ENCODE measurements at places on chromosomes 3 and 15.
A peak's percentile ranks its signal among the peaks of the same experiment; 100 is the strongest.

GRCh38 chr15:49045751-49046219 is 461 bp downstream of the SECISBP2L start:
- DNase-seq, result peak; percentile 71

DNA sequence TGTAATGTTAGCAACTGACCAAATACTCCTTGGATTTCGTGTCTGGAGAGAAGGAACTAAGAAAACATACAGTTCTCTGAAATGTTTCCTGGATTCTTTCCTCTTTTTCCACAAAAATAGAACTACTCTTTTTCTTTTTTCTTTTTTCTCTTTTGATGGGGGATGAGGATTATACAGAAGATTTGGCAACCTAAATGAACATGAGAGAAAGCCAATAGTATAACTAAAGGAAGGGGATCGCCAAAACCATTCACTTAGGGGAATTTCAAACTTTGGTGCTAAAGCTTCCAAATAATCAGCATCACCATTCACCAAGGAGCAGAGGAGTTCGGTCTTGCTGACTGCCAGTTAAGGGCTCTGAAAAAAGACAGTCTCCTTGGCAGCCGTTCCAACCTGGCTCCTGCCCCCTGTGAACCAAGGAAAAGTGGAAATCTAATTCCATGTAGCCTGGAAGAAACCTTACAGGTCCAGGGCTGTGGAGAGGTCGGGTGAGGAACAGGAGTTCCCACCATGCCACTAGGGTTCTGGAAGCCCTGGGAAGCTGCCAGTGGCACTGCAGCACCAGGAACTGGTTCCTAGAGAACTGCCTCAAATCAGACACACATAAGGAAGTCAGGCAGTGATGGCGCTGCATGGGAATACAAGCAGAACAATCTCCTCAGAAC is 176.9 kb downstream of the TNIK start:
- DNase-seq, result no peak

DNA sequence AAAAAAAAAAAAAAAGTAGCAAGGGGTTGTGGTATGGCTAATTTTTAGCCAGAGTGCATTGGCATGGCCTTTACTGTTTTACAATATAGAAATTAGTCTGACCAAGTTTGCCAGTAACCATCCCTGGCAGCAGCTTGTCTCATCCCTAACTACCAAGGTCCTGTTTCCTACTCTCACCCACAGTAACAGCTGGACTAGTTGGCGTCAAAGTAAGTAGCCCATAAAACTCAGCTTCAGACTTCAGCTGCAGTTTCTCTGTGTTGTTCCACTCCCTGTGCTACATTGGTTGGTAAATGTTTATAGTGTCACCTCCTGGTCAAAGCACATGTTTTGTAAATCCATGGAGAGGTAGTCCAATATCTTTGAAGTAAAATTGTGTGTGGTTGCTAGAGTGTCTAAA is 691.3 kb downstream of the ZPLD1 start:
- DNase-seq, result peak; percentile 8

DNA sequence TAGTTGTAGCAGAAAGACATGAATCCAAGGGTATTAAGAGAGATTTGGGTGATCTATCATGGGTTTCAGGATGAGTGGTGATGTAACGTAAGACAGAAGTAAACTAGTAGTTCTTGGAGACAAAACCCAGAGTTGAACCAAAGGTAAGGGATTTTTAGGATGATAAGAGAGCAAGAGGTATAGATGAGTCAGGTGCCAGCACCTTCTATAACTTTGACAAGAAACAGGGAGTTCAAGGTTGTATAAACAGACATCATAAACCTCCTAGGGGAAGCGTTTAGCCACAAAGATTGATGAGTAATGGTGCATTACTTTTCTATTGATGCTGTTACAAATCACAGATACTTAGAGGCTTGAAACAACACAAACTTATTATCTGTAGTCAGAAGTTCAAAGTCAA is 447.3 kb upstream of the ARHGEF26 start:
- no peak for DNase-seq

DNA sequence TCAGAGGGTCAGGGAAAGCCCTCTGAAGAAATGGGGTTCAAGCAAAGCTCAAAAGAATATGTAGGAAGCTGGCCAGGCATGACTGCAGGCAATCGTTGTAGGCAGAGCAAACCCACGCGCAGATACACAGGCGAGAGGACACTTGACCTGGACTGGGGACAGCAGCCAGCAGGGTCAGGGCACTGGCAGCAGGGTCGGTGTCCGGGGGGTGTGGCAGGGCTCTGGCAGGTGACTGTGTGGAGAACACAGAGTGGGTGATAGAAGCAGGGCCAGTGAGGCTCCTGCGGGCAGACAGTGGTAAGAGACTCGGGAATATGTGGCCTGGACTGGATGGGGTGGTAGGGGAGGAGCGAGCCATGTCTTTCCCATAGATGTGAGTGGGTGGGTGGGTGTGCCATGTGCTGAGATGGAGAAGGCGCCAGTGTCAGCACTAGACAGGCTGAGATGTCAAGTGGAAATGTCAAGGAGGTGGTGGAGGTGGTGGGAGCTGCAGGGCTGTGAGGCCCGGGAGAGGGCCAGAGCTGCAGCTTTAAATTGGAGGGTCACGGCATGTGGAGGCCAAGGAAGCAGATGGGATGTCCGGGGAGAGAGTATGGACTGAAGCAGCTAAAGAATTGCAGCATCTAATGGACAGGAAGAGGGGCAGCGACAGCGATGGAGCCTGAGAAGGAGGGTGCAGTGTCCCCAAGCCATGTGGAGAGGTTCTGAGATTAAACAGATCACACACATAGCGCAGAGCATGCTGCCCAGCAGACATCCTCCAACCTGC is 13.4 kb downstream of the TMEM43 start:
- DNase-seq, result no peak

- DNase-seq, result no peak
Observed at GRCh38 chr3:126519506-126520455, 2.2 kb upstream of the UROC1 start.

DNA sequence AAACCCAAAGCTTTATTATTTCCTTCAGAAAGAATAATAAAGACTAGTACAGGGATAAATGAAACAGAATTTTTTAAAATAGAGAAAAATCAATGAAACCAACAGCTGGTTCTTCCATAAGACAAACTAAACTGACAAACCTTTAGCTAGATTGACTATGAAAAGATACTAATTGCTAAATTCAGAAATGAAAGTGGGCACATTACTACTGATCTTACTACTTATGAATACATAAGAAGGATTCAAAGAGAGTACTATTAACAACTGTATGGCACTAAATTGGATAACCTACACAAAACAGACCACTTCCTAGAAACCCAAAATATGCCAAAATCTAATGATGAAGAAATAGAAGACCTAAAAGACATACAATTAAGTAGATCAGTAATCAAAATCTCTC is 278.2 kb downstream of the ISL2 start:
- no peak for DNase-seq

DNA sequence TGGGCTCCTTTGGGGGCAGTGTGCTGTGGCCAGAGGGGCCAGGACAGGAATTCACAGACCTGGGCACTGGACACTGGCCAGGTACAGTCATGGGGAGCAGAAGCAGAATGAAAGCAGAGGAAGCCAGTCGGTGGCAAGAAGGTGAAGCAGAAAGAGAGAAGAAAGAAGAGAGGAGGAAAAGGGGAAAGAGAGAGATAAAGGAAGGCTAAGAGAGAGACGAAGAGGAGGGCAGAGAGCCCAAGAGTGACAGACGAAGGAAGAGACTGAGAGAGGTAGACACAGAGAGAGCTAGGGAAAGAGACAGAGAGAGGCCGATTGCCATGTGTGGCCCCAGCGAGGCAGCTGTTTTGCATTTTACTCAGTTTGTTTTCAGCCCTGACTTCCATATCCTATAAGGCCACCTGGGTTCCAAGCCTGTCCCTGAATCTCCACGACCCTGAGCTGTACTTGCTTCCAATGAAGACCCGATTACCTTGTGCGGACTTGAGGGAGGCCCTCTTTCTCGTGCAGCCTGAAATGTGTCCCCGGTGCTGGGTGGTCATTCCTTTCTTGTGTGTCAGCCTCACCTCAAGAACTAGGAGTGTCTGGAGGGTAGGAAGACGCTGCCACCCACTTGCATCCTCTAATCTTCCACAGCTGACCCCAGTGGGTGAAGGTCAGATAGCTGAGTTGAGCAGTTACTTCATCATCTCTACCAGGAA is 73.9 kb downstream of the LSM3 start:
- DNase-seq, result no peak

DNA sequence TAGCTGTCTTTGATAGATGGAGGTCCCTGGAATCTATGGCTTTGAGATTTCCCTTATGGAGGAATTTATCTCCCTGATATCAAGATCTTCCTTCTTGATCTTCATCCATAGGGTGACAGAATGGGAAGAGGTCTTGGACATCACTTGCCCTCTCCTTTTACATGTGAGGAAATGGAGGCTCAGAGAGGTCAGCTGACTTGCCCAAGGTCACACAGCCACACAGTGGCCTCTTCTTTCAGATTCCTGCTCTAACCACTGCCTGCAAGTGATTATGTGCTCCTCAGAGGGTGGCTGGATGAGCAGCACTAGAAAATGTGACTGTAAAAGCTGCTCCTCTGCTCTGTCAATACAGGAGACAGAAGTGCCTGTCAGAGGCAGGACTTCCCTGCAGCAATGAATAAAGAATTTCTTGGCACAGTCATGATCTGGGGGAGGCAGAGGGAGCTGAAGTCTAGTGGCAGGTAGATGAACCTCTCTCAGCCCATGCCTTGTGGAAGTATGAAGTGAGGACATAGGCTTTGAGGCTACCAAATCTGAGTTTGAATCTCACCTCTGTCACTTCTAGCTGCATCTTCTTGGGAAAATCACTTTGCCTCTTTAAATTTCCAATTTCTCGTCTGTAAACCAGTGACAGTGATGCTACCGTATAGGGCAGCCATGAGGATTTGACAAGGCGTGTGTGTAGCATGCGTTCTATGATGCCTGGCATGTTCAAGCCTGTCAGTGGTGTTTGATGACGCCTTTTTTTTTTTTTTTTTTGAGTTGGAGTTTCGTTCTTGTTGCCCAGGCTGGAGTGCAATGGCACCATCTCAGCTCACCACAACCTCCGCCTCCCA is 12.0 kb downstream of the SSUH2 start:
- DNase-seq, result no peak

DNA sequence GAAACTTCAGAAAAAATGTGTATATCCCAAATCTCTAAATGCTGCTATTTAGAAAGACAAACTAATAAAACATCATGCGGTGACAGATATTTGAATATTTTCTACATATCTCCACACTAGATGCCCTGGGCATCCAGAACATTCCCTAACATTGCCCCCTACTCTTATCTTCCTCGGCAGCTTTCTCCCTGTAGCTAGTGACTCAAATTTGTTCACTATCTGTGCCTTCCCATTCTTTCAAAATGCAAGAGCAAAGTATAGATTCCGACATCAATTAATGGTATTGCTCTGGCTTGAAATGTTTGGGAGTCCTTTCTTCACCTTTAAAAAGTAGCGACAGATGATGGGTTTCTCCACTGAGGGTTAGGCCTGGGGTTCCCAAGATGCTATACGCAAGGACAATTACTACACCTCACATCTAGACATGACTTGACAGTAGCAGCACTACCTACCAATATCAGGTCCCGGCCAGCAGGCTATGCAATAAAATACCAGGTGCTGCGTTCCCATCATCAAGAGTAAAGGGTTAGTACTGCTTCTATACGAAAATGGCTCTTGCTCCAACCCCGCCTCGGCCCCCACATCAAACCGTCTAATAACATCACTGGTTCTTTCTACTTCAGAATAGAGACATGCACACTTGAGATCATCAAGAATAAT is 631 bp downstream of the UBR1 start:
- DNase-seq, result no peak

DNA sequence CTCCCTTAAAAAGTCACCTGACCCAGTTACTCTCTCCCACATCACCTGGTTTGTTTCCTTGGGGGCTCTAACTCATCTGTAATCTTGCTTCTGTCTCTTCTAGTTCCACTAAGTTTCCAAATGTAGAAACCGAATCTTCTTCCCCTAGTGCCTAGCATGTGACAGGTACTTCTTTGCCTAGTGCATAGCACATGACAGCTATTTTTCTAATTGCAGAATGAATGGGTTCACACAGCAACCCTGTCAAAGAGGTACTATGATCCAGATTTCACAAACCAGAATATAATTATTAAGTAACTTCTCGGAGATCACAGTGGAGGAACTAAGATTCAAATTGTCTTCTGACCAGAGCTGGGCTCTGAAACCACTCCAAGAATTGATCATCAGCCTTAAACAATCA is 7.4 kb downstream of the DPH3 start:
- DNase-seq, result no peak

DNA sequence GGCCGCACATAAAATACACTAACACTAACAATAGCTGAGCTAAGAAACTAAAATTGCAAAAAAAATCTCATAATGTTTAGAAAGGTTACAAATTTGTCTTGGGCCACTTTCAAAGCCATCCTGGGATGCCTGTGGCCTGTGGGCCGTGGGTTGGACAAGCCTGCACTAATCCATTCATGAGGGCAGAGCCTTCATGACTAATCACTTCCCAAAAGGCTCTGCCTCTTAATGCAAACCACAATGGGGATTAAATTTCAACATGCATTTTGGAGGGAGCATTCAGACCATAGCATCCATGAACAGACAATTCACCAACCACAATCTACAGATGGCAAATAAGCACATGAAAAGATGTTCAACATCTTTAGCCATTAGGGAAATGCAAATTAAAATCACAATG is 128.2 kb downstream of the SUCLG2 start:
- DNase-seq, result no peak

GRCh38 chr15:95972041-95972553 is 358.4 kb upstream of the NR2F2 start:
- DNase-seq, result peak; percentile 47

GRCh38 chr15:75753145-75753544 is 40.5 kb upstream of the CSPG4 start:
- DNase-seq, result no peak

DNA sequence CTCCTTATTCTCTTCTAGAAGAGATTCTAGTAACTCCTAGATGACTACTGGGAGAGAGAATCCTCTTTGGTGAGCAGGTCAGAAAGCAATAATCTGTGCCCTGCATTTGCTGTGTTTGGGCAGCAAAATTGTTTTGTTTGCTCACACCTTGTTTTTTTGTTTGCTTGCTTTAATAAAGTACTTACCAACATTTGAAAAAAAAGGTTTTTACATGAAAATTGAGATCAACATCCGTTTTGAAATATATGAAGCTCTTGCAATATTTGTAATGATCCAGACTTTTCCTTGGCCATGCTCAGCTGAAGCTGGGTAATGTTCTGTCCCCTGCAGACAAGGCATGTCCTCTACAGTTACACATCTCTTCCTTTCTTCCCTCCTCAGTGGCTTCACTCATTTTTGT is 62.2 kb downstream of the DIPK2A start:
- no peak for DNase-seq

GRCh38 chr15:51161491-51162220 is 67.0 kb upstream of the TNFAIP8L3 start:
- no peak for DNase-seq

DNA sequence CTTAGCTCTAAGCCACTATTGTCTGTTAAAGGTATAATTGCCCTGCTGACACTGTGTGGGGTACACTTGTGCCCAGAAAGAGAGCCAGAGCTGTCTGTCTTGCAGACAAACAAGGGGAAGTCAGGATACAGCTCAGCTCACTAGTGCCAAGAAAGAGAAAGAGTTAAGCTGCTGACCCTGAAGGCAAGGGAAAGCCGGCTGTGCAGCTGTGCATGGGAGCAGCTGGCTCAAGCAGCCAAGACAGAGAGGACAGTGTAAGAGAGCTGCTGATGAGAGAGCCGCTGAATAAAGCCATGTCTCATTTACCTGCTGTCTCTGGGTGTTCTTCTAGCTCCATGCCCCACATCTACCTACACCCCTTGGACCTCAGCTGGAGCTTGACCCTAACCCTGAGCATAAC is 428.1 kb upstream of the NAALADL2 start:
- no peak for DNase-seq
